ENCODE measurements at places on chromosomes 5 and 9.
A peak's percentile ranks its signal among the peaks of the same experiment; 100 is the strongest.

GRCh38 chr9:69898714-69899209, 78.1 kb downstream of the CFAP95 start:
- DNase-seq = peak; percentile 96

DNA sequence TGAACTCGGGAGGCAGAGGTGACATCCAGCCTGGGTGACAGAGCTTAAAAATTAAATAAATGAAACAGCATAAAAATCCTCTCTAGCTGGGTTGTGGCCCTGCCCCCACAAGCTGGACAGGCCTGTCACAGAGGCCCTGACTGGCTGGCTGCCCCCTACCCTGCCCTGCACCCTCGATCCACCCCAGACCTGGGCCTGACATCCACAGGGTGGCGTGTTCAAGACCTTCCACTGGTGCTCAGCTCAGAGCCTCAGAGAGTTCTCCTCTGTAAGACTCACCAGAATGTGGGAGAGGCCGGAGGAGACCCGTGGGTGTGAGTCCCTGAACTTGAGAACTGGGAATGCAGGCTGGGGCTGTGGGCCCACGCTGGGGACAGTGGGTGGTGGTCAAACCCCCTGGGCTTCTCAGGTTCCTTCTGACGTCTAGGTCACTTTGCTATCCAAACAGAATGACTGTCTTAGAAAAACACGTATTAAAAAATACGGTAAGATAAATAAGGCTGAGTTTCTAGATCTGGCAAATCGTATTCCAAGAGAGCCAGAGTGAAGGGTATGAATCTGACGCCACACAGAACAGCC, 9.7 kb upstream of the WDR38 start:
- DNase-seq = no peak

DNA sequence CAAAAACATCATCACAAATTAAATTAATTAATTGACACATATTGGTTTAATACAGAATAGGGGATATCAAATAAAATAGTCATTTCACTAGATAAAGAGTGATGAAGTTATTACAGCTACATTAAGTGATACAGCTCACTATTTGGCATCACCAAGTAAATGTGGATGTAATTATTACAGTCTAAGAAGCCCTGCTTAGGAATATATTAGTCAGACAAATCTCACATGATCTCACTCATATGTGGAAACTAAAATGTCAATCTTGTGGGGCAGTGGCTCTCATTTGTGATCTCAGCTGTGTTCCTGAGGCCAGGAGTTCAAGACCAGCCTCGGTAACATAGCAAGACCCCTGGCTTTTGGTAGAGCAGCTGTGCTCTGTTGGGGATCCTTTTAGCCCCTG, 233.4 kb upstream of the RGMB start:
- peak; percentile 28 for DNase-seq

DNA sequence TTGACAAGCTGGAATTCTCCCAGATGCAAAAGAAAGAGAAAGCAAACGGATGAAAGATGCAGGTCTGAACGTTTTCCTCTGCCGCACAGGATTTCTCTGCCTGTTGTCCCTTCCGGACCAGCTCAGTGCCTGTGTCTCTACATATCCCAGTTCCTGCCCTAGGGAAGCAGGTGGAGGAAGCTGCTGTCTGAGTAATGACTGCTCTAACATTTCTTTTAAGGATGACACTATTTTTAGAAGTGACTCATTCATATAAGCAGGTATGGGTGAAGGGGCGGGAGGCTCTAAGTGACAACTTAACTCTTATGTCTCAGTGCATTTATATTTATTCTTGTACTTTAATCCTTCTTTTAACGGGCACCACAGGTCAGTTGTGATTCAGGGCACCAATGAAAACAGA, 128.8 kb downstream of the SLC24A2 start:
- no peak for DNase-seq

DNA sequence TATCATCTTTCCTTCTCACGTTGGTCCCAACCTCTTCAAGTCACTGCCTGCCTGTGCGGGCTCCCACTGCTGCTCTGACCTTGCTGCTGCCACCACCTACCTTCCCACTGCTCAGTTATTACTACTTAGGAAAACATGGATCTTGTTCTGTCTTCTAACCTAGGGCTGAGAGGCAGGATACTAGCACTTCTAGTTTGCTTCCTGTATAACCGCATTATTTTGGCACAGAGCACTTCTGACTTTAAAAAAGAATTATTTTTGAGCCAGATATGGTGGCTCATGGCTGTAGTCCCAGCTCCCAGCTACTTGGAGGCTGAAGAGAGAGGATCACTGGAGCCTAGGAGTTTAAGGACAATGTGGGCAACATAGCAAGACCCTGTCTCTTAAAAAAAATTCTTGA, 135.4 kb upstream of the GNA14 start:
- DNase-seq = no peak

DNA sequence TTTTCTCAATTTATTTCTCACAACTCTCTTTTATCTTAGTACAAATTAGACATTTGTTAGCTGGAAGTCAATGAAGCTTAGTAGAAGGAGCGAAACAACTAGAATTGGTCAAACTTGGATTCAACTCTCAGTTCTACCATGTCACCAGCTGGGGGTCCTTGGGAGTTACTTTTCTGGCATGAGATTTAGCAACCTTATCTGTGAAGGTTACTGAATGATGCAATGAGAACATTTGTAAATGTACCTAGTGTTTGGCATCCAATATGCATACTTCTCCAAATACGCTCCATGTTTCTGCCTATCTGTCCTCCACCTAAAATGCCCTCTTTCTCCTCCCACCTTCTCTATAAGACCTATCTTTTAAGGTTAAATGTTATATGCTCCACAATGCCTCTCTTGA, 6.3 kb downstream of the HNRNPA0 start:
- DNase-seq = no peak

DNA sequence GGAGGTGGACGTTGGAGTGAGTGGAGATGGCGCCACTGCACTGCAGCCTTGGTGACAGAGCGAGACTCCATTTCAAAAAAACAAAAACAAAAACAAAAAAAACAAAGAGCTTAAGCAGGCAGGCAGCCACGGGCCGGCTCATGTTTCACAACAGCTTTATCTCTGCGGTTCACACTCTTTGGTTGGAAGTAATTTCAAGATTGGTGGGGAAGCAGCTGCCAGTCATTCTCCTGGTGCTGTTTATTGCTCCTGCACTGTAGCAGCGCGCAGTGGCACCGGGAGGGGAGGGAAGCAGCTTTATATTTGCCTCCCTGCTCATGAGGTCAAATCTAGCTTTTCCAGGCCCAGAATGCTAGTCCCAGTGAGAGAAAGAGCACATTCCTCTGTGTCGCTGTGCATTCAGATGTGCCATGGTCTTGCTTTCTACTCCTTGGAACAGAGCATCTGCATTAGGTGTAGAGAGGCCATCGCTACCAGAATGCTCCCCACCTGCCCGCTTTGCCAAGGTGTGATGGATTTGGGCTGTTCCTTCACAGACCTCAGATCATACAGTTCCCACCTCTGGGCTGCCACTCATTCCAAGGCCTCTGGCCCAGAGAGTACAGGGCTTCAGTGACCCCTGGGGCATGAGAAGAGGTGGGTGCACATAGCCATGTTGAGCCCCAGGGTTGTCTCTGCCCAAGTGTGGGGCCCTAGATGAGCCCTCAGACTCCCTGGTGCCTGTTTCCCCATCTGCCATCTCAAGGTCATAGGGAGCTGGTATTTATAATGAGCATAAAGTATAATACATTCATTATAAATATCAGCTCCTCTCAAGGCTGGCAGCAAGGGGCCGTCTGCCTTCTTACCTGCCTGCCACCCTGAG, 270.4 kb downstream of the MED10 start:
- no peak for DNase-seq

- DNase-seq = no peak
These were observed 18.9 kb downstream of the GOLPH3 start for GRCh38 chr5:32155211-32155610.

GRCh38 chr9:70488098-70488792, 73.8 kb upstream of the KLF9 start:
- DNase-seq = no peak

DNA sequence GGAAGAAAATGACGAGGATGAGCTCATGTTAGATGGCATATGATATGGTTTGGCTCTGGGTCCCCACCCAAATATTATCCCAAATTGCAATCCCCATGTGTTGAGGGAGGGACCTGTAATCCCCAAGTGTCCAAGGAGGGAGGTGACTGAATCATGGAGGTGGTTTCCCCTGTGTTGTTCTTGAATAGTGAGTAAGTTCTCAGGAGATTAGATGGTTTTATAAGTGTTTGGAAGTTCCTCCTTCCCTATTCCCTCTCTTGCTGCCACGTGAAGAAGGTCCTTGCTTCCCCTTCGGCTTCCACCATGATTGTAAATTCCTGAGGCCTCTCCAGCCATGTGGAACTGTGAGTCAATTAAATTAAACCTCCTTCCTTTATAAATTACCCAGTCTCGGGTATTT, 10.1 kb downstream of the EDIL3 start:
- peak; percentile 15 for DNase-seq

GRCh38 chr5:172680921-172681320, 39.9 kb downstream of the NEURL1B start:
- DNase-seq = no peak

- DNase-seq = peak; percentile 23
These were observed 51.1 kb downstream of the NSUN2 start for GRCh38 chr5:6581559-6582426.
